Body of pancreas (tissue), 4 donors: ENCODE measurements at places on chromosomes 1 and 21.

- peak; percentile 10 for DNase-seq
Measured at GRCh38 chr1:53550201-53550741, 91.1 kb downstream of the DMRTB1 start.

DNA sequence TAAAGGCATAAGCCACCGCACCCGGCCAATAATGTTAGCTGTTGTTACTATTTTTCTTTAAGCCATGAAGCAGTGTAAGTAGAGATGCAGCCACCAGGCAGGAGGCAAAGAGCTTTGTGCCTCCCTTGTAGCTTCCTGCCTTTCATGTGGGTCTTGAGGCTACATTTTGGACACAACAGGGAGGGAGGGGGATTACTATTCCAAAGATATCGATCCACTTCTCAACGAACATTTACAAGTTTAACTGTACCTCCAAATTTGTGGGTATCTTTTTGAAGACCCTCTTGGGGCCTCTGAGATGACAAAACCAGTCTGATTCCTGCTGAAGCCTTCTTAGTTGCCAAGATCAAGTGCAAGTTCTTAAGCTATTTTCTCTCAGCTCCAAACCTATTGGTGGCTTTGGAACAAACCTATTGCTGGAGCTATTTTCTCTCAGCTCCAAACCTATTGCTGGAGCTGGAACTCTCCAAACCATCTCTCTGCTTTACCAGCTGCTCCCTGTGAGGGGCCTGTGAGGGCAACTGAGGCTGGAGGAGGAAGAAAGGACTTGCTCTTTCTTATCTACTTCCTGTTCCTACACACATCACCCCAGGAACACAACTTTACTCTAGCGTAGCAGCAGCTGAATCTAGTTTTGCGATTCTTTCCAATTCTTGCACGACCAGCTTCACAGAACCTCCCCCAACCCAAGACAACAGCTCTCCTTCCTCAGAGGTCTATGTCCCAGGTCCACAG, 16.1 kb upstream of the RCAN3 start:
- DNase-seq, result no peak

GRCh38 chr1:182035097-182035770, 26.3 kb downstream of the ZNF648 start:
- no peak for DNase-seq

- DNase-seq, result no peak
Measured at GRCh38 chr1:12810691-12811408, 19.7 kb downstream of the PRAMEF1 start.

DNA sequence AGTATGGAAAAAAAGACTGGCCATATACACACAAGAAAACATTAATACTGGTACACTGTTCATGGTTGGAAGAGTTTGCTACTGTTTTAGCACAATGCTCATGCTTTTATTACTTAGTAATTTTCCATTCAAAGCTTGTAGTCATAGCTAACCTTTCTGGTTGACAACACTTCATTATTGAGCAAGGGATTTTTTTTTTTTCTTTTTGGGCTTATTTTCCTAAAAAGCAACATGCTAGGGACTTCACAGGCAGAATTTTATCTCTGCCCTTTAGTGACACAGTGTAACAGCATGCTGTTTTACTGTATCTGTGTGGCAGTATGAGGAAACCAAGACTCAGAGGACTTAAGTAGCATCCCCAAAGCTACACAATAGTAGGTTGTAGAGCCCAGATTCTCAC, 58.5 kb downstream of the FGGY start:
- no peak for DNase-seq

- DNase-seq, result no peak
Measured at GRCh38 chr21:39447264-39447663, 1.7 kb upstream of the LCA5L start.

- DNase-seq, result no peak
Measured at GRCh38 chr1:110897681-110898080, 24.7 kb downstream of the CD53 start.

- DNase-seq, result no peak
Measured at GRCh38 chr1:175198332-175198731, 5.8 kb upstream of the KIAA0040 start.

GRCh38 chr1:115706587-115707425, 61.7 kb downstream of the CASQ2 start:
- no peak for DNase-seq

GRCh38 chr1:174276087-174276486, 116.8 kb downstream of the RABGAP1L start:
- no peak for DNase-seq

DNA sequence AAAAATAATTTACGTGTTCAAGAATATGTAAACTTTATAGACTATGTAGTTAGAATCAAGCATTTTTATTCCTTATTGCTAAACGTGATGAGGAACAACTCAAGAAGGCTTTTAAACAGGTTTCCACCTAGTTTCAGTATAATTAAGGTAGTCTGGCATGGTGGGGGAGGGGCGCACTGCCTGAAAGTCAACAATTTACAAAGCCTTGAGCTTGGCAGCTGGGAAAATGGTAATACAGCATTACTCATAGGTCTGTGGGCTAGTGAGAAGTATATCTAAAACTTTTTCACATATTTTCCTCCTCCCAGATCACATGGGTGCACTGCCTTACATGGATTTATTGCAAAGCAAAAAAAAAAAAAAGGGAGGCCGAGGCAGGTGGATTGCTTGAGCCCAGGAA, 75.2 kb downstream of the EVI5 start:
- peak; percentile 75 for DNase-seq

GRCh38 chr1:26690576-26691031, 5.2 kb upstream of the ARID1A start:
- DNase-seq, result no peak

GRCh38 chr1:37034121-37035013, at the start of gene GRIK3:
GRIK3 (minus strand) TSS chr1:37034515; CDS start chr1:37034108, 407 bp downstream.
- DNase-seq, result no peak

DNA sequence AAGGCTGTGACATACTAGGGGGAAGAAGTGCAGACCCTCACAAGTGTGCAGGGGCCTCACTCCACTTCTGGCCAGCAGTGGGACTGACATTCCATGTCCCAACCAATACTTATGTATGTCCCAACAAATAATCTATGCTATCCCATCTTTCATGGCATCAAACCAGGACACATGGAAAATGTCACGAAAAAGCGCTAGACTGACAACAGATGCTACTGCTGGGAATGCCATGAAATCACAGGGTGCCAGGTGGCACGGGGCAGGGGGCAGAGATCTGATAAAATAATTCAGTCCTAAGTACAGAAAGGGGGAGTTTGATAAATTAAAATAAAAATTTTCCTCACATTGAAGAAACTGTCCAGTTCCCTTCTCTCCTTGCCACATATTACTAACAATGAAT, 27.6 kb upstream of the BCAS2 start:
- no peak for DNase-seq

DNA sequence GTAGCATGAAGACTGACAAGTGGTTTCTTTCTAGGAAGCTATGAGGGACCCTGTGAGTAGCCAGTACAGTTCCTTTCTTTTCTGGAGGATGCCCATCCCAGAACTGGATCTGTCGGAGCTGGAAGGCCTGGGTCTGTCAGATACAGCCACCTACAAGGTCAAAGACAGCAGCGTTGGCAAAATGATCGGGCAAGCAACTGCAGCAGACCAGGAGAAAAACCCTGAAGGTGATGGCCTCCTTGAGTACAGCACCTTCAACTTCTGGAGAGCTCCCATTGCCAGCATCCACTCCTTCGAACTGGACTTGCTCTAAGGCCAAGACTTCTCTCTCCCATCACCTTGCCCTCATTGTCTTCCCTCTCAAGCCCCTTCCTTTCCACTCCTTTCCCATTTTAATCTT, 3.4 kb upstream of the GABPB2 start:
- no peak for DNase-seq

DNA sequence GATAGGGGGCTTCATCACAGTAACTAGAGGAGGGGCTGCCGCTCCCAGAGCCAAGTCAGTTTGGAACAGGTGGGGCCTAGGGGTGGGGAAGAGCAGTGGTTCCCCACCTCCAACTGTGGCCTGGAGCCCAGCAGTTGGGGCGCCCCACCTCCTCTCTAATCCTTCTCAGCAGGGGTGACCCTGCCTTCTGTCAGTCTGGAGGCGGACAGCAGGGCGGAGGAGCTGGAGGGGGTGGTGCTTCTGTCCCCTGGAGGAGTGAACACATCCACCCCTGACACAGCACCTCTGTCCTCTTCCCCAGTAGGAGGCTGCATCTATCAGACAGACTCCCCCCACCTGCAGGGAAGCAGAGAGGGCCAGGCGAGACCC, 73.8 kb downstream of the MRPL37 start:
- DNase-seq, result peak; percentile 52

GRCh38 chr1:28354121-28354520, 15.4 kb upstream of the PHACTR4 start:
- DNase-seq, result no peak

GRCh38 chr21:42218836-42219605, at the start of gene ABCG1:
ABCG1 (plus strand) TSS chr21:42219140; CDS start chr21:42219263, 123 bp downstream.
- DNase-seq, result peak; percentile 48

DNA sequence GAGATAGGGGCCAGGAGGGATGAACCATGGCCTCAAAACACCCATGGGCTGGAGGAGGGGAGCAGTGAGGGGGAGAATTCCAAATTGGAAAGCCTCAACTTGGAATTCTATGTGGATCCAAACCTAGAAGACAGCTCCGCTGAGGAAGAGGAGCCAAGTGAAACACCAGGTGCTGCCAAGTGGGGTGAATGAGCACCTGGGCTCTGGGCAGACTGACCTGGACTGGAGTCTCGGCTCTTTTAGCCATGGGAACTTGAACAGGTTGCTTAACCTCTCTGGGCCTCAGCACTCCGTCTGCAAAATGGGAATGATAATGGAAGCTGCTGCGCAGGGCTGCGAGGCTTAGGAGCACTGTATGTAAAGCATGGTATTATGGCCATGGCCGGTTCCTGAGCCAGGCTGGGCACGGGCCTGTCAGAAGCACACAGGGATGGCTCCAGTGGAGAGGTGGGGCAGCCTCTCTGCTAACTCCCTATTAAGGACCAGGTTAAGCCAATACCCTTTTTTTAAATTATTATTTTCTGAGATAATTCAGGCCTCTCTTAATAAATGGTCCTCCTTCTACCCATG, 81.5 kb downstream of the SYT2 start:
- DNase-seq, result no peak

- DNase-seq, result no peak
Measured at GRCh38 chr1:35278886-35279554, 10.5 kb downstream of the ZMYM4 start.

DNA sequence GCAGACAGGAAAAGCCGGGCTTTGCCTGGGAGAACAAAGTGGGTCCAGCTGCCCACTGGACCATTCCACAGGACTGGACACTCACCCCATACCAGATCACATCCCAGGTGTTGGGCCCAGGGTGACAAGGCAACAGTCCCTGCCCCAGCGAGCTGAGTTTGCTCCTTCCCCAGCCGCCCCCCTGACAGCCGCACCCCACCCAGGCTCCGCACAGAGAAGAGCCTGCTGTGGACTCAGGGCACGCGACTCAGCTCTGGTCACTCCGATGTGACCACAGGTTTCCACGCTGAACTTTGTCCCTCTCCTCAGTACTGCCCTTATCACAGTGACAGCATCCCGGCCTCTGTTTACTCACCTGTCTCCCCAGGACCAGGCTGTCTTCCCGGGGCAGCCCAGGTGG, 1.2 kb downstream of the BMP8B start:
- no peak for DNase-seq

DNA sequence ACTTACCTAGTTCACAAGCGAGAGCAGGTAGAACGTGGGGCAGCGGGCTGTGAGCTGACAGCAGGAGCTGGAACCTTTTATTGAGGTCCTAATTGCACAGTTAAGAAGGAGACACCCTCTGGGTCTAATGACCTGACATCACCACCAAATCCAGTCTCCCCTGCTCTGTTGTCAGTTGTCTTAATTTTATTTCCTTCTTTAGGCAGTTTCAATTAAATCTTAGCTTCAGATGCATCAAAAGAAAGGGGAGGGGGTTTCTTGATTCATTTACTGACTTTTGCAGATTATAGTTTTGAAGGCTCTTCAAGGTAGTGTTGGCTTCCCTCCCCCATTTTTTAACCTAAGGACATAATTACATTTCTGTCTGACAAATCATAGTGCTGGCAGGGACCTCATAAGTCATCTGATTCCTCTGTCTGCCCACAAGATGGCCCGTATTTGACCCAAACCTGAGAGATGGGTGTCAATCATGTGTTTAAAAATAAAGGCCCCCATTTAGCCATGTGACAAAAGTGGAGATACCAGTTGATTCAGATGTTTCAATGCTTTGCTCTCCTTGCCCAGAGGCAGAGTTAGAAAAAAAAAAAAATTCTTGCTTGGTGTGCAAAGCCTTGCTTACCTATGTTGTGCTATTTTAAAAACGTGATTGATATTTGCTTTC, at the start of gene TCHHL1:
Gene TCHHL1 (minus strand): TSS at position 51 of the 661 bp plus-strand sequence. CDS start 921 bp downstream, outside the sequence.
- no peak for DNase-seq

- no peak for DNase-seq
Measured at GRCh38 chr1:113252166-113252565, 138.1 kb upstream of the MAGI3 start.

DNA sequence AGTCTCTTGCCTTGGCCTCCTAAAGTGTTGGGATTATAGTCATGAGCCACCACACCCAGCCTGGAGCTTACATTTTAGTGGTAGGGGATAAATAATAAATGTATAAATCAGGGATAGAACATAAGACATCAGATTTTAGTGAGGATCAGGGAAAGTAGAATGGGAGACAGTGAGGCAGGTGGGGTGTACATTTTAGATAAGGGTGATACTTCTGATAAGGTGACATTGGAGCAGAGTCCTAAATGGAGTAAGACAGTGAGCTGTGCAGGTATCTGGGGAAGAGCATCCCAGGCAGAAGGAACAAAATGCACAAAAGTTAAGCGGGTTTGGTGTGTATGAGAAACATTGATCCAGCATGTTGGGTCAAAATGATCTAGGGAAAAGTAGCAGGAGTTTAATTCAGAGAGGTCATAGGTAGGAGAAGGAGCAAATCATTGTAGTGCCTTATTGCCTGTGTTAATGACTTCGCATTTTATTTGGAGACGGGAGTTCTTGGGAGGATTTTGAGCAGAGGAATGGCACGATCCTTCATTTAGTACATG, 11.1 kb downstream of the EPB41 start:
- no peak for DNase-seq

- no peak for DNase-seq
Measured at GRCh38 chr1:229757226-229757625, 131.2 kb downstream of the URB2 start.

- DNase-seq, result no peak
Measured at GRCh38 chr21:27885296-27885711, 918.4 kb upstream of the ADAMTS5 start.

DNA sequence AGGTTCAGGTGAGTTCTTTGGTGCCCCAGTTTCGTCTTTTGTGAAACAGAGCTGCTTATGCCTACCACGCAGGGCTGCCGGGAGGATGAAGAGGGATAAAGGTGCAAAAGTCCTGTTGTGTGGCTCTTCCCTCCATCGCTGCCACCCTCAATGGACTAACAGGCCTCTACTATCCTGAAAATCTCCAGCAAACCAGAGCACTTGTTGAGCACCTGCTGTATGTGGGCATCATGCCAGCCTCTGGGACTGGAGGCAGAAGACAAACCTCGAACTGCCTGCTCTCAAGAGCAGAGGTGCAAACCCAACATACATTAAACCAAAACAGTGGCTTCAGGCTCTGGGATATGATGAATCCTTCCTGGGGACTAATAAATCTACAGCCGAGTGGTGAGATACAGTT, 174.1 kb downstream of the ACTL8 start:
- DNase-seq, result no peak

- no peak for DNase-seq
Measured at GRCh38 chr21:27817074-27817473, 850.2 kb upstream of the ADAMTS5 start.

GRCh38 chr1:112513112-112513870, 4.5 kb downstream of the WNT2B start:
- DNase-seq, result no peak

- DNase-seq, result no peak
Measured at GRCh38 chr1:31541194-31541593, 35.1 kb upstream of the TINAGL1 start.
